NCI-H1930 (cell line): ENCODE measurements at places on chromosomes 1 and 21.

DNA sequence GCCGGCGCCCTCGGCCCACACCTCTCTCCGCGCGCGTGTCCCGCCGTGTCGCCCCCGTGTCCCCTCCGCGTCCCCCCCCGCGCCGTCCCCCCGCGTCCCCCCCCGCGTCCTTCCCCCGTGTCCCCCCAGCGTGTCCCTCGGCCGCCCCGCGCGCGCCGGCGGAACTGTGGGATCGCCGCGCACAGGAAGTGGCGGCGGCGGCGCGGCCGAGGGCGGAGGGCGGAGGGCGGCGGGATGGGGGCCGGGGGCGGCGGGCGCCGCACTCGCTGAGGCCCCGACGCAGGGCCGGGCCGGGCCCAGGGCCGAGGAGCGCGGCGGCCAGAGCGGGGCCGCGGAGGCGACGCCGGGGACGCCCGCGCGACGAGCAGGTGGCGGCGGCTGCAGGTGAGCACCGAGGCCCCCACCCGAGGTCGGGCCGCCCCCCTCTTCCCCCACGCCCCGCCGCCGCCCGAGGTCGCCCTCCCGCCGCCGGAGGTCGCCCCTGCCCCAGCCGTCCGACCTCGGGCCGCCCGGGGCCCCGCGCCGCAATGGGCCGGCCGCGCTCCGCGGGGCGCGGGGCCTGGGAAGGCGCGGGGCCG is at the start of gene AGPAT3:
Gene AGPAT3, plus strand, starts transcription at position 262 of the 578 bp plus-strand sequence. CDS start 94,459 bp downstream, outside the sequence.
- DNase-seq = no peak

- no peak for DNase-seq
Observed at GRCh38 chr1:230087028-230087716, 20.1 kb downstream of the GALNT2 start.

- DNase-seq = no peak
Observed at GRCh38 chr1:165524639-165525285, 19.0 kb upstream of the LRRC52 start.

GRCh38 chr1:77473690-77474089 is 191.9 kb downstream of the AK5 start:
- no peak for DNase-seq

DNA sequence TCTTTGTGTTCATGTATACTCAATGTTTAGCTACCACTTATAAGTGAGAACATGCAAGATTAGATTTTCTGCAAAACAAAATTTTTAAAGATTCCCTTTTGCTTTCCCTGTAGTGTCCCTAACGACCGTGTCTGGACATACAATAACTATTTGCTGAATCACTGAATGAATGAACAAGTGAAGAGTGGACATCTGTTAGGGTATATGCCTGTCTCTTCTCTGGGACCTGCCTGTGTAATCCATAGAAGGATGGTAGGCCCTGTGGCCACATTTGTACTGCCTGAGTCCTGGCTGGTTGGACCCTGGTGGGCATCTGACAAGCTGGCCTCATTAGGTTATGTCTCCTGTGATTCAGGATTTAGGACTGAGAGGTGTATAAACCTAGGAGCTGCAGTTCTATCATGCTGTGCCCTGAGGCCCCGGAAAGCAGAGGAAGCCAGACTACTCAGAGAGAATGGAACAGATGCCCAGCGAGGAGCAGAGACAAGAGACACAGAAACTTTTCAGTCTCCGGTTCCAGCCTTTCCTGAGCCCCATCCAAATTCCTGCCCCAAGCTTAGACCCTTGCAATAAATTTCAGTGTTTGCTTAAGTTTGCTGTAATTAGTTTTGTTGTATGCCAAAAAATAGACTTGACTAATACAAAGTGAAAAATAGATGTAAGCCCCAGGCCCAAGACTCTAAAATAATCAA is 7.5 kb upstream of the NCF2 start:
- no peak for DNase-seq

GRCh38 chr1:191974004-191974403 is 184.3 kb upstream of the RGS18 start:
- no peak for DNase-seq

- no peak for DNase-seq
Observed at GRCh38 chr1:10556430-10557005, 81.8 kb downstream of the PEX14 start.

DNA sequence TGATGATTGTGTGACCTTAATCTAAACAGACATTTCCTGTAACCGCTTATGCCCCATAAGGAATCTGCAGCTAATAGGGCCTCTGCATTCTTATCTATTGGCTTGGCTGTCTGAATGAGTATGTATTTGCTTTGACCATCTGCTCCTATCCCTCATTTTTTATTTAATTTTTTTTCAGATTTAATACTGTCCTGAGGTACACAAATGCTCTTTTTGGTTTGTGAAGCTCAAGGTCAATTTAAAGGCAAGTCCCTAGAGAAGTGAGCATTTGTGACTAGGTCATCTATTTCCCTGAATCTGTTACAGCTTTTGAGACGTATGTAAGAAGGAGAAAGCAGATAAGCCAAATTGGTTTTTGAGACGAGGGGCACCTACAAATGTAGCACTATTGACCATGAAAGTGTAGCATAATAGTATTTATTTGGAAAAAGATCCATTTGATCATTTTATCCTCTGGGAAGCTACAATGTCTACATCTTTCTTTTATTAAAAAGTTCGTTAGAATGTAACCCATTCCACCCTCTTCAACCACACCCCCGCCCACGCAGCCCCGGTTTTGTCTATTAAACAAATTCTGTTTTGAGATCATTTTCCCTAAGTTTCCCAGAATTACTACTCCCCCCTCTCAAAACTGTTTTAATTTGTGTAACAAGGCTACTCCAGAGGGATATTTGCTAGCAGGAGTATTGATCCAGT is 69.2 kb upstream of the HSPA13 start:
- no peak for DNase-seq

- DNase-seq = no peak
Observed at GRCh38 chr1:41537251-41537650, 52.8 kb upstream of the EDN2 start.

- no peak for DNase-seq
Observed at GRCh38 chr1:159951551-159951950, 2.5 kb downstream of the SLAMF9 start.

DNA sequence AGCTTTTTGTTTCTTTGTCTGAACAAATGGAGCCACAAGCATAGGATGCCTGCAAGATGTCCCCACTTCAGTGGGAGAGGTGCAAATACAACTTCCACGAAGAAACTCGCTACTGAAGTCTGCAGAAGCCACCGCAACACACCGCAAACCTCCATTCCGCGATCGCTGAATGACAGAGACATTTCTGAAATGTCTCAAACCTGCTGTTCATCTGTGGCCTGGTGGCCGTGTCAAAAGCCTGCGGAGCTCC is 1.0 kb downstream of the TP53BP2 start:
- DNase-seq = no peak

DNA sequence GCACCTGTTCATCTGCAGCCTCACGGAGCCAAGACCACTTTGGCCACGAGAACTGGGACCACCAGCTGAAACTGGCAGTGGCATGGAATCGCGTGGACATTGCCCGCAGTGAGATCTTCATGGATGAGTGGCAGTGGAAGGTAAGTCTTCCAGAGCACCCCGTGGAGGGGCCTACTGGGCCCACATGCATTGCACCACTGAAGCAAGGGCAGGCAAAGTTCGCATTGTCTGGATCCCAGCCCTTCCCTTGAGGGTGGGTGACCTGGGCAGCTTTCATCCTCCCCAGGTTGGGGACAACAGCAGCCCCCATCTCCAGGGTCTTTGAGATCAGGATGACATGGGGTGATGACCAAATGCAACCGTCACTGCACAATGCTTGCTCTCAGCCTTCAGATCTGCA is 37.5 kb downstream of the TRPM2 start:
- DNase-seq = no peak

DNA sequence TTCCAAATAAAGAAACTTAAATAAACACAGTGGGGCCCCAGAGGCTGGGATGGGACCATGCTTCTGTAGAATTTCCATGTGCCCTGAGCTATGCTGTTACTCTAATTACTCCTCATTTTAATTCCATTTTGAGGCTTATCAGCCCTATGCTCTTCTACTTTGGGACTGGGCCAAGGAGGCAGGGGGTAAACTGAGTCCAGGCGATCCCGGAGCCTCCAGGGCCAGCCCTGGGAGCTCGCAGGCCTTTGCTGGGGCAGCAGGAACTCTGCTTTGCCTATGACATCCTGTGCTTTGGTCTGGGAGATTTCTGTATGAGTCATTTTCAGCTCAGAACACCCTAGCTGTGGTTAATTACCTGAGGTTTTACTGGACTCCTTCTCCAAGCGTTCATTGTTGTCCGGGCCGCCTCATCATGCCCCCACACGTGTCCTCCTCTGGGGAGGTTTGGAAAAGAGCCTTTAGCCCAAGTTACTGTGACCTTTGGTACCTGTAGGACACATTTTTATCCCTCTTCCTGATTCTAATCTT is 95.7 kb downstream of the RHOU start:
- DNase-seq = no peak

DNA sequence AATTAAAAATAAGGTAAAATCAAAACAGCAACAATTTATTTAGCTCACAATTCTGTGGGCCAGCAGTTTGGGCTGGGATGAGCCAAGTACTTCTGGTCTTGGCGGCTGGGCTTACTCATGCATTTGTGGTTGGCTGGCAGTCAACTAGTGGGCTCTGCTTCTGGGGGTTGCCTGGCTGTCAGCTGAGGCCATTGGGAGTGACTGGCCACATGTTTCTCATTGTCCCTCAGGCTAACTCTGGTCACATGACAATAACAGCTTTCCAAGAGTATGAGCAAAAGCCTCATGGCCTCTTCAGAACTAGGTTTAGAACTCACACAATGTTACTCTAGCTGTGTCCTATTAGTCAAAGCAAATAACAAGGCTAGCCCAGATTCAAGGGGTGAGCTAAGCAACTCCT is 15.6 kb upstream of the CHIA start:
- DNase-seq = no peak

- no peak for DNase-seq
Observed at GRCh38 chr1:18800258-18800657, 59.2 kb downstream of the TAS1R2 start.

- DNase-seq = no peak
Observed at GRCh38 chr1:161179698-161180097, 2.4 kb upstream of the B4GALT3 start.

- DNase-seq = peak; percentile 77
Observed at GRCh38 chr1:245156041-245156735, 1.4 kb downstream of the KIF26B start.

DNA sequence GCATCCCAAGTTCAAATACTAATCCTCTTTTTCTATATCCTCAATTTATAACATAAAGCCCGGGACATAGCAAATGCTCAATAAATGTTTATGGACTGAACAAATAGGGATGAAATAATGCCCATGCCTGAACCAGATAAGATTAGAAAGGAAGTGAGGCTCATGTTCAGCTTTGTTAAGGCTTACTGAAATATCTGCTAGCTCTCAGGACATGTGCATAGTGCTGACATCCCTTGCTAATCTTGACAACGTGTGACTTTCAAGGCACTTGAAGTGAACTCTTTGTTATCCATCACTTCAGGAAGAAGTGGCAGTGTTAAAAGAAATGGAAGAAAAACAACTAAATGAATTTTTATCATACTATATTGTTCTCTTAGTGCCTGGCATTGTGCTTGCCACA is 260.3 kb upstream of the SGIP1 start:
- DNase-seq = no peak

GRCh38 chr21:34342476-34342875 is 21.3 kb upstream of the KCNE2 start:
- no peak for DNase-seq

GRCh38 chr1:229843627-229844238 is 217.7 kb downstream of the URB2 start:
- peak; percentile 9 for DNase-seq

DNA sequence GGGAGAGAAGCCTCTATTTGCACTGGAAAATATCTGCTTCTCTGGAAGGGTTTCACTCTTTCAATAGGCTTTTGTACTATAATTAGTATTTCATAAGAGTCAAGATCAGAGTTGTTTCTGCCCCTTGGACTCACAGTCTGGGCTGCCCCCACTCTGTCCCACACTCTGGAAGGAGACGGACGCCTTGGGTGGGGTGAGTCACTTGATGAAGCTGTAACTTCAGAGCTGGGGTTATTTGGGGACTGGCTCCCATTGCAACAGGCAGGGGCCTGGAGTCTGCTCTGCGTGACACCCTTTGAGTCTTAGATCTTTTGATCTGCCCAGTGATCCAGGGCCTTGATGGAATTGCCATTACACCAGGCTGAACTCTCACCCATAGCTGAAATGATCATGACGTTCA is 4.0 kb upstream of the KCNA10 start:
- no peak for DNase-seq

DNA sequence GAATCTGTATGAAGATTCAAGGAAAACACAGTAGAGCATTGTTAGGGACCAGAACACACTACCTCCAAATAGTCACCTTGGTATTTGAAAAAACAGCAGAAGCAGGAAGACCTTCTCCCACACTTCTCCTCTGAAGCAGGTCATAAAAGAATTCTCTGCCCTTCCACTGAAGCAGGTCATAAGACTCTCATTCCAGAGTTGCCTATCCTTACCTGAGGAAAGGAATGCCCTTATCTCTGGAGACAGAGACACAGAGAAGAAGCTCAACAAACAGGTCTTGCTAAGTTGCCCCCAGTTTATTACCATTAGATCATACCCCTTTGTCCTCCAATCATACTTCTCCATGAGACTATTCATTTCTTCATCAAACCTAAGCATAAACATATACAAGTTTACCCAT is 225.8 kb upstream of the TNR start:
- no peak for DNase-seq

- no peak for DNase-seq
Observed at GRCh38 chr1:180528868-180529470, 26.6 kb upstream of the ACBD6 start.

GRCh38 chr1:156490401-156491032 is 10.1 kb downstream of the MEF2D start:
- no peak for DNase-seq

- DNase-seq = no peak
Observed at GRCh38 chr21:45319461-45320211, 31.9 kb upstream of the POFUT2 start.

DNA sequence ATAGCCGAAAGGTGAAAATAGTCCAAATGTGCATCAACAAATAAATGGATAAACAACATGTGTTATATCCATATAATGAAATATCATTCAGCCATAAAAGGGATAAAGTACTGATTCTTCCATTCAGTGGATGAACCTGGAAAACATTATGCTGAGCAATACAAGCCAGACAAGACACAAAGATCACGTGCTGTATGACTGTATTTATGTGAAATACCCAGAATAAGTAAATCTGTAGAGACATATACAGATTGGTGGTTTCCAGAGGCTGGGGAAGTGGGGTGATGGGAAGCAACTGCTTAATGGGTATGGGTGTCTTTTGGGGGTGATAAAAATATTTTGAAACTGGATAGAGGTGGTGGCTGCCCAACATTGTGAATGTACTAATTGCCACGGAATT is 13.3 kb upstream of the GSTM4 start:
- no peak for DNase-seq

DNA sequence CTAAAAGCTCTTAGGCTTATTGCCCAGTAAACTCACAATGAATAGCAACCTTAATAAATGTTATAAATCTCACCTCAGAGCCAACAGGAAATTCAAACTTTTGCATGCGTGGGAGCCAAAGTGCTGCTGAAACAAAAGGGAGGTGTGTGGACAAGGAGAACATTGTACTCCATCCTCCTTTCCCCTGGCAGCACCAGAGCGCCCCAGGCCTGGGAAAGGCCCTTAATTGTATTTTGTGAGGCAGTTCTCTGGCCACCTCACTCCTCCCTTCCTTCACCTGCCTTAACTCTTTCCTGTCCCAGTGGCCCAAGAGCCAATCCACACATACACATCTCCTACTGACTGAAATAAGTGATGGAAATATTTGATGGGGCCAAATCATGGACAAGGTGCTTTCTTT is 648.5 kb downstream of the LMO4 start:
- no peak for DNase-seq

- DNase-seq = no peak
Observed at GRCh38 chr21:21373969-21374368, 375.8 kb downstream of the NCAM2 start.

- no peak for DNase-seq
Observed at GRCh38 chr1:47207803-47208373, 18.1 kb upstream of the PDZK1IP1 start.
